ENCODE measurements at places on chromosomes 6 and 20.

GRCh38 chr20:24950128-24950835 is 1.2 kb downstream of the CST7 start:
- DNase-seq, result no peak

GRCh38 chr6:140601021-140601808 is 1226.8 kb upstream of the CITED2 start:
- DNase-seq, result no peak

DNA sequence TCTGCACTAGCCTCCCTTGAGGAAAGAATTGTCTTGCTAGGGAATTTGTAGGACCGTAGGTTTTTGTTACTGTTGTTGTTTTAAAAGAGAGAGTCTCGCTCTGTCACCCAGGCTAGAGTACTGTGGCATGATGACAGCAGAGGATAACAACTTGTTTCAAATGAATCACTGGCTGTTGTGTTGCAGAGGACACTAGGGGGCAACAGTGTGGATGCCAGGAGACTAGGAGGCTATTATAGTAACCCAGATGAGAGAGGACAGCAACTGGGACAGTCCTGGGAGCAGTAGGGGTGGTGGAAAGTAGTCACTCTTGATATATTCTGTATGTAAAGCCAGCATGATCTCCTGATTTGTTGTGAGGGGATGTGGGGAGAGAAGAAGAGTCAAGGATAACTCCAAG is 41.8 kb upstream of the LAMA4 start:
- no peak for DNase-seq

- DNase-seq, result no peak
Measured at GRCh38 chr20:37096415-37097041, 731 bp upstream of the RBL1 start.

- no peak for DNase-seq
Measured at GRCh38 chr6:128696691-128697689, 176.6 kb upstream of the PTPRK start.

- DNase-seq, result peak; percentile 33
Measured at GRCh38 chr6:39225946-39226437, 3.3 kb downstream of the KCNK5 start.

DNA sequence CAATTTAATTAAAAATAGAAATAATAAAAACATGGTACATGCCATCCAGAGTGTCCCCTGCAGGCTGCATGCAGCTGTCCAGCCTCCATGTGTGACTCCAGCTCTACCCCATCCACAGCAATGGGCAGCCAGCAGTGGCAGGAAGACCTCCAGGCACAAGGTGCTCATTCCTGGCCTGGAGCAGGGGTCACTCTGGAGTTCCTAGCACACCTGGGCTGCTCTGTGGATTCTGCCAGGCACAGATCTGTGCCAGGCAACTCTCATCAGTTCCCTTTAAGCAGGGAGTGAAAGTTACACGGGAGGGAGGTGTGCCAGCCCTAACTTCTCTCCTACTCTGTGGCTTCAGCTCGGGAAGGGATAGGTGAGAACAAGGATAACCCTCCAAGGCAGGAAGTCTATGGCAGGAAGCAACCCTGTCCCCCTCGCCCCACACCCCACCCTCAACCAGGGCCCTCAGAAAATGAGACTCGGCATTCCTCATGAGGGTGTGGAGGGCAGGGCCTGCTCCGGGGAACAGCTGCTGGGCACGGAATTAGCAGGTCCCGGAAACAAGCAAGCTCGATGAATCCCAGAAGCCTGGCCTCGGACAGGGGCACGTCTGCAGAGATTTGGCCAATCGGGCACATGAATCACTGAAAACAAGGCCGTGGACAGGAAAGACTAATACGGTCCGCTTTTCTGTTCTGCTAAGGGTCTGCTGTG is 10.0 kb downstream of the JPH2 start:
- DNase-seq, result no peak

GRCh38 chr20:13149371-13150105 is 71.5 kb upstream of the ISM1 start:
- no peak for DNase-seq

GRCh38 chr20:61236713-61237112 is 15.3 kb upstream of the CDH4 start:
- no peak for DNase-seq

DNA sequence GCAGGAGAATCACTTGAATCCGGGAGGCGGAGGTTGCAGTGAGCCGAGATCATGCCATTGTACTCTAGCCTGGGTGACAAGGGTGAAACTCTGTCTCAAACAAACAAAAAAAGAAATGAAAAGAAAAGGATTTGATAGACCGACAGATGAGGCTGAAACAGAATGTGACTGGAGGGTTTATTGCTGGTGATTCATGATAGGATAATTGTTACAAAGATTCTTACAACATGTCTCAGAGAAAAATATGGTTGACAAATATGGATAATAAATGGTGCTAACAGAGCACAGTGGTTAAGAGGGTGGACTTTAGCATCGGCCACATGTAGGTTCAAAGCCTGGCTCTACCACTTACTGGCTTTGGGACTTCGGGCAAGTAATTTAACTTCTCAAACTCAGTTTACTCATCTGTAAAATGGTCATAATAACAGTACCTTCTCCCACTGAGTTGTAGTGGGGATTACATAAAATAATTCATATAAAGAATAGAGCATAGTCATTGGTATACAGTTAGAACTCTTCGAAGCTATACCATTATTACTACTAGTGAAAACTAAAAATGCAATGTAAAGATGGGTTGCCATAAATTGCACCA is 131.9 kb downstream of the MAP3K7 start:
- DNase-seq, result no peak

DNA sequence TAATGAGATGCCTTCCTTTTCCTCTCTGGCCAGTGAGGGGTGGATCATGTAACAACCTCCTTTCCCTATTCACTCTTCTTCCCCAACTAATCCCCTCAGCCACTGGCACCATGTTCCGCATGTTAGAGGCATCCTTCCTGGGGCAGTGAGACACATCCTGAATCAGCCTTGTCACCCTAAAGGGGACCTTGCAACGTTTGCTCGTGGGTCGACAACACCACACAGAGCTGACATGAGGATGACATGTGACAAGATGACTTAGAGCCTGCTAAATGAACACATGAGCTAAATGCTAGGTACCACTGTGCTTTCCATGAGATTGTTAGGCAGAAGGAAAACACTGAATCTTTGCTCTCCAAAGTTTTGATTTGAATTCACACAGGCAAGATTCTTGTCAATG is 129.2 kb downstream of the ATXN1 start:
- DNase-seq, result no peak

GRCh38 chr6:39377539-39377950 is 55.0 kb upstream of the KCNK16 start:
- DNase-seq, result no peak

- no peak for DNase-seq
Measured at GRCh38 chr6:34142061-34142998, 3.6 kb downstream of the GRM4 start.

DNA sequence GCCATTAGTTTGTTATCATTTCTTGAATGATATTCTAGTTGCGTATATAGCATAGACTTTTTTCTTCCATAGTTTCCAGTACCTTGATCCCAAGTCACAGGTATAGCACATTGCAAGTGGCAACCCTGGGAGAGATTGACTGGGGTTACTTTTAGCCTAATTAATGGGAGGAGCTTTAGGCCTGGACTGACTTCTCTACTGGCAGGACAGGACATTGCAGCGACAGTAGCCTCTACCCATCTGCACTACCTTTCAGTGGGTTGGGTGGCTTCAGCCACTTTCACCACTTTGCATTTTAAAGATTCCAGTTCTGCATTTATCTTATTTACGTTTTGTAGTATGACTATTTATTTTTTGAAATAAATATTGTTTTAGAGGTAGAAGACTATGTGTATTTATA is 320.3 kb downstream of the RIMS1 start:
- DNase-seq, result no peak

DNA sequence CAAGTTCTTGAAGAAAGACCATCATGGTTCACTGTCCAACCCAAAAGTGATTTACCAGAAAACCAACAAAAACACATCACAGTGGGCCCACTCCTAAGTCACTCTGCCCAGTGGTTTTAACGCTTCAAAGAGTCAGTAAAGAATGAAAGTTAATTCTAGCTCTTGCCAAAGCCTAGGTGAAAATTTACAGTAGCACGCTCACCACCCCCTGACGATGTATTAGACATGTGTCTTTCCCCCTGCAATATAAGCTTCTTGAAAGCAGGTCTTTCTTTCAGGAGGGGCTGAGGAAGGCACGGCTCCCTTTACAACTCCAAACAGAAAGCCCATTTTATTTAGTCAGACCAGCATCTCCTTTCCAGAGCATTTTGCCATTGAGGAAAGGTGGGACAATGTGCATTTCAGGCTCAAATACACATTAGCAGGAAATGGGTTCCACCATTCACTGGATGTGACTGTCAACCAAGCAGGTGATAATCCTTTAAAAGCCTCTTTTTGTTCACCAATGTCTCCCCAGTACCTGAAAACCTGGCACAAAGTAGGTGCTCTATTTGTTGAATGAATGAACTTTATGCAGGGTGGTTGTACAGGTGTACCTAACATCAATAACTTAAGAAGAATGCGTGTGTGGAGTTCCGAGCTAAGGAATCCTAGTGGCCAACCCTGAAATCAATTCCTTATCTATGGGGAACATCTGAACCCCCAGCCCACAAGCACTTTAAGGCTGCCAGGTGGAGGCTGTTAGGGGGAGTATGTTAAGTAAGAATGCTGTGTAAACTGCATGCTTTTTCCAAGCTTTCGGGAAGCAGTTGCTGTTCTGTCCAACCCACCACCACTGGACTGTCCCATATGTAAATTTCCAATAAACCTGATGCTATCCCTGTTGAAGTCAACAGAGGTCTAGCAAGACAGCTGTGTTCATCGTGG is 11.4 kb downstream of the EZR start:
- no peak for DNase-seq

DNA sequence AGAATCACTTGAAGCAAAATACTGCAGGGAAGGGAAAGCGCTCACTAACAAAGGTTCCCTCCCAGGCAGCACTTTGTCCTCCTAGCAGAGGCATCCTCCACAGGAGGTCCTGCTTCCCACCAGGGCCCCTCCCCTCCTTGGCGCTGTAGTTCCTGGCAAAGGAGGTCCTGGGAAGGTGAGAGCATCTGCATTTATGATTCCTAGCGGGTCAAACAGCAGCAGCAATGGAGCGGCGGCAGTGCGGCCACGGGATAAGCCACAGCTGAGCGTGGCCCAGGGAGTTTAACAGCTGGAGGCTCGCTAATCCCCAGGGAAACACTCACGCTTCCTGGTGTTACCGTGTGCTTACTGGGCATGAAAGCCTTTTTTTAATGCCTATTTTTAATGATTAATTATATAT is 185.8 kb downstream of the TTLL2 start:
- no peak for DNase-seq

GRCh38 chr20:57261457-57262251 is 4.8 kb downstream of the BMP7 start:
- DNase-seq, result no peak

- DNase-seq, result no peak
Measured at GRCh38 chr6:52364480-52365166, 2.7 kb downstream of the PAQR8 start.
